ENCODE measurements at places on chromosomes 12 and 14. TPM values are rescaled to one million over a fixed set of nuclear protein-coding genes. Genes with fewer than 3 reads are reported as not detected.

DNA sequence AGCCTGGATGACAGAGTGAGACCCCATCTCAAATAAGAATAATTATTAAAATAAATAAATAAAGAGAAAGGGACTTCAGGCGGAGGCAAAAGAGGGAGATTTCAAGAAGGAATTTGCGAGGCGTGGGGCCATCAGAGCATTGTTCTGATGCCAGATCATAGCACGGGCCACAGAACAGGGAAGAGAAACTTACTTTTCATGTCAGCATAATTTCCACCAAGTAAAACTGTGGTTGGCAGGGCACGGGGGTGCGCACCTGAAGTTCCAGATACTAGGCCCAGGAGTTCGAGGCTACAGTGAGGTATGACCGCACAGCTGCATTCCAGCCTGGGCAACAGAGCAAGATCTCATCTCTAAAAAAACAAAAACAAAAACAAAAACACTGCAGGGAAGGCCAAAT lies 11.0 kb upstream of the PLBD1 start:
- no peak for DNase-seq

The SLC7A8 gene
- total RNA-seq = 199 TPM

DNA sequence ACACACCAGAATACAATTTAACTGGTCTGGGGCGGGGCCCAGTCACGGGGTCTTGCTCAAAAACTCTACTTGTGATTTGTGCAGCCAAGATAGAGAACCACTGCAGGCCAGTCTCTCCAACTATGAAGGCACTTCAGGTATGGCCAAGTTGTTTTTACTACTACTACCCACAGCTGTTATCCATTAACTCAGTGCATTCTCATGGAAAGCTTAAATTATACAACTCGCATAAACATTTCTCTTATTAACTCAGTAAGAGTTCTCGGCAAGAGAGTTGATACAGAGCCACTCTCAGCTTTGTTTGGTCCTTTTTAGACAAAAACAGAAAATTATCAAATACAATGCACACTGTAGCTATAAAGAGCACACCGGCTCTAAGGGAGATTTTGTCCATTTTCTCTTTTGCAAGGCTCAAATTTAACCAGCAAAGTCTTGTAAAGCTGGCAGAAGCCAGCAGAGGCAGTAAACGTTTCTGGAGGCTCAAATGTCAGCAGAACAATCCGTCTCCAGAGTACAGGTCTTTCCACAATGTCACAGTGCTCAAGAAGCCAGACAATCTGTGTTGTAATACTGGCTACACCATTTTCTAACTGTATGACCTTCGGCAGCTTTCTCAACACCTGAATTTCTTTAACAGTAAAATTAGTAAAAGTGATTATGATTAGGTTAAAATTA lies 85.9 kb downstream of the PTGER2 start:
- DNase-seq = no peak

The RNASE7 gene
- total RNA-seq = 0.55 TPM

The FGF6 gene
- total RNA-seq = not detected

The CCDC38 gene
- not detected for total RNA-seq

The ADAM21 gene
- not detected for total RNA-seq

DNA sequence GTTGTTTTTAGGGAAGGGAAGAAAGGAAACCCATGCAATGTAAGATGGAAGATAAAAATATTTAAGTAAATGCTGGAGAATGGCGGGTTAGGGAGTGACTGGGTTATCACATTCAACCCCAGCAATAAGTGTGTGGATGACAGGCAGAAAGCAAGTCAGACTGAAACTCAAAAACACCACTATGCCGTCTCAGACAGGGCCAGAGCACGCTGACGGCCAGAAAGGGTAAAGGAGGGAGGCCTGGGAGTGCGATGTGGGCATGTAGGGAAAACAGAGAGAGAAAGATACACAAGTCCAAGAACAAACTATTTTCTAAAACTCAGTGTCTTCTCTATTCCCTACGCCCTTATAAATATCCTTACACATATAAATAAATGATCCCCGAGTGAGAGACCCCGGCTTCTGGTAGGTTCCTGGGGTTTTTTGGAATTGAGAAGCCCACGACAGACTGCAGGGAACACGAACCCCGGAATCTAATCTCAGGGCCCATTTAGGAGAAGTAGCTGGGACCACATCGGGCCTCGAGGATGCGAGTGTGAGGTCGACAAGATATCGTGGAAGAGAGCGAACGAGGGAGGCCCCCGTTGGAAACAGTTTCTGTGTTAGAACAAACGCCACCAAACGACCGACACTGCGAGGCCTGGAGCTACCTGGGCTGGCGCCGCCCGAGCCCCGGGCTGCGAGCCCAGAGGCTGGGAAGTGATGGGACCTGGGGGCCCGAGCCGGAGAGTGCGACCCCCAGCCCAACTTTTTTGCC lies 735 bp upstream of the OTX2 start:
- DNase-seq = no peak

- no peak for DNase-seq
Measured at GRCh38 chr12:46921048-46921763, 95.4 kb upstream of the SLC38A4 start.

The ACSM4 gene
- not detected for total RNA-seq

DNA sequence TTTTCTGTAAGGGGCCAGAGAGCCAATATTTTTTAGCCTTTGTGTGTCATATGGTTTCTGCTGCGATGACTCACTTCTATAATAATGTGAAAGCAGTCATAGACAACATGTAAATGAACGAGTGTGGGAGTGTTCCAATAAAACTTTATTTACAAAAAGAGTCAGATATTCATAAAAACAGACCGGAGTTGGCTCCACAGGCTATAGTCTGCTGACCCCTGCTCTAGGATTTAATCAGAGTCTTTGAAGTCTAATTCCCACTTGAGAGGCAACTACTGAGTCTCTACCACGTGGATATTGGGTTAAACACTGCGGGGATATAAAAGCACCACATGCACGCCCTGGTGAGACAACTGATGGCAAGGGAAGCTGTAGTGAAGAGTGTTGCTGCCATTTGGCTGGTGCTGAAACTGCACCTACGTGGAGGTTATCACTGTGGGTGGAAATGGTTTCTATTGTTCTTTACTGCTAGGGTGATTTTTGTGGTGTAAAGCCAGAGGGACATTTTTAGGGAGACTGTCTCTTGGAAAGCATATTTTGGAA lies 3.6 kb upstream of the NINJ2 start:
- DNase-seq = no peak

GRCh38 chr14:69708586-69709560 lies 58.1 kb upstream of the SRSF5 start:
- no peak for DNase-seq

- DNase-seq = no peak
Measured at GRCh38 chr12:116130431-116130830, 147.1 kb downstream of the MED13L start.

The TAS2R50 gene
- total RNA-seq = not detected

- DNase-seq = no peak
Measured at GRCh38 chr14:67426161-67426560, 14.2 kb upstream of the PLEK2 start.

DNA sequence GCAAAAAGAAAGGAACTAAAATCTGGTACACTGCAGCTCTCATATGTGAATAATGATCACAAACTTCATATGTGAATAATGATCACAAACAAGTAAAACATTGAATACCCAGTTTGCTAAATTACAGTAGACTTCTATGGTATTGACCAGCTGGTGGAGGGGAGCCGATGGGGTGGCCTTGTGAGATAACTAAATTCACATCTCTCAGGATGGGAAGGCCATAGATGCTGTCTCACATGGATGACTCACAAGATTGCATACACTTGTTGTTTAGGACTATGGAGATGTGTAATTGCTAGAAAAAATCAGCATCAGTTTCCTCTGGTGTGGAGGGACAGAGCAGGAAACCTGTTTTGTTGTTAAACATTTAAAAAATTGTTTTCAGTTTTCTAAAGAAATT lies 49.2 kb downstream of the ACACB start:
- no peak for DNase-seq

The SLC24A4 gene
- total RNA-seq = 0.51 TPM

The ASCL1 gene
- not detected for total RNA-seq

DNA sequence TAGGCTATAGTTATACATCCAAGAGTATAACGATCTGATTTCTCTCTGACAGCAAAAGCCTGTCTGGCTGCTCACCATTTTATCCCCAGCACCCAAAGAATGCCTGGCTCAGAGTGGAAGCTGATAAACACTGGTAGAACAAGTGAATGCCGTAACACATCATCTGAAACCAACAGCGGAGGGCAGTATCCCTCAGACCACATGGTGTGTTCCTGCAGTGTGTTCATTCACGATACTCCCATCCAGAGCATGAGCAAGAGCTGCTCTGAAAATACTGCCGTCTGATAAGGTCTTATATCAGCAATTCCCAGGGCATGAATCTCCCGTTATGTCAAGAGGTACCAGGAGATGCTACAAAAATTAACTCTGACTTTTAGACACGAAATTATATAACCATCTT lies 95.9 kb downstream of the TTC7B start:
- no peak for DNase-seq

GRCh38 chr14:100526057-100526456 lies 61.2 kb downstream of the BEGAIN start:
- no peak for DNase-seq

DNA sequence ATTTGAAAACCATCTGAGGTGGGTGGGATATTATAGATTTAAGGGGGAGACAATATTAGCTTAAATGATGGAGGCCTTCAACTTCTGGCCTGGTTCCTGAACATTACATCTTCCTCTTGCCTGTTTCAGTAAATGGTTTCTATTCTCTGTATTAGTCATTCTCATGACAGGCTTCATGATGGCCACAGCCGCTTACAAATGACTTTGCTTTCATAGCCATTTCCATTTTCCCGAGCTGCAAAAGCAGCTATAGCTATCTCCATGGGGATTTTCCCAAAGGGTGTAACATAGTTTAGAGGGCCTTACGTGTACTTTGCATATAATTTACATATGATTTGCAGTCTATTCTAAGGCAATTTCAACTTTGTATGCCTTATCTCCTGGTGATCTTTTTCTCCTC lies 121.8 kb downstream of the NRXN3 start:
- no peak for DNase-seq

GRCh38 chr12:97300891-97301290 lies 161.7 kb upstream of the RMST start:
- no peak for DNase-seq

DNA sequence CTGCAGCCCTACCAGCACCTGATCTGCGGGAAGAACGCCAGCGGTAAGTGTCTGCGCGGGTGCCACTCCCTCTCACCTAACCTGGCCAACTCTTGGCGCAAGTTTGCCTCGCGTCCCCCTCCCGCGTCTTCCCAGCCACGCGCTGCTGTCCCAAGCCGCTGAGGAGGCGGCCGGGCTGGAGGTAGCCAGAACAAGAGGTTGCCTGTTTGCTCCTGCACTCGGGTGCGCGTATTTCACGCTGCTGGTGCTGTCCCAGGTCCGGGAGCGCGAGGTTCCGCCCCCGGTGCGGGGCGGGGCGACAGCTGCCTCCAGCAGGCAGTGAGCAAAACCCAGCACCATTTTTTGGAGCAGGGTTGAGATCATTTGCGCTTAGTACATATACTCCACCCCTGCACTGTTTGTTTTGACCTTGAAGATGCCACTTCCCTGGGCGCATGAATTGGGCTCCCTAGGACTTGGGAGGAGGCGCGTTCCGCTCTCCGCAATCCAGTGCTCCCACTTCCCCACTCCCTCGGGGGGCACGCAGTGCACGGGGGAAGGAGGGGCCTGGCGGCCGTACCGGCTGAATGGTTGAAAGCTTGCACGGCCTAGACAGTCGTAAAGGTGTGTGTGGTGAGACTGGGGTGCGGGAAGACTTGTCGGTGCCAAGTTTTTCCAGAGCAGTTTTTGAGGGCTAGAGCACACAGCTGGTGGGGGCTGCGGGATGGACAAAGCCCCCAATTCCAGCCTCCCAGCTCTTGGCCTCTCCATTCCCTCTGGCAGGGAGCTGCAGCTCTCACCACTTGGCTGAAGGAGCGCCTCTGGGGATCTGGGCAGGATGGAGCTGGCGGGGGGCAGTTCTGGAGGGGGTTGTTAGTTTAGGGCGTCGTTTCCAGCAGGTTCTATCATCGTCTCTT lies 226.9 kb upstream of the CRY1 start:
- no peak for DNase-seq

The CLEC6A gene
- total RNA-seq = not detected

The PAPLN gene
- total RNA-seq = 1.9 TPM

DNA sequence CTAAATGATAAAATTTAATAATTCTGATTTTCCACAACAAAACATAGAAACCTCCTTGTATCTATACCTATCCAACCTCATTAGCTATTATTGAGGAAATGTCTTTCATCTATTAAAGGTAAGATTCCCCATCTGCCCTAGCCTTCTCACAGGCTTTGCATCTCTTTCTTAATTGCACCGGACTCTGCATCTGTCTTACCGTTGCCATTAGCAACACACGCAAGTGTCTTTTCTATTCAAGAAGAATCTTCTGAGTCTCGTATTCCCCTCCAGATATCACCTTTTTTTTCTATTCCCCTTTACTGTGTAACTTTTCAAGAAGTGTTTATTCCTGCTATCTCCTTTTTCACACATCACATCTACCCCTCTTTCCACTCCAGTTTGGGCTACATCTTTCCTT lies 500.0 kb downstream of the NOVA1 start:
- no peak for DNase-seq

The PTCSC3 gene
- not detected for total RNA-seq

The TCL1B gene
- total RNA-seq = not detected

DNA sequence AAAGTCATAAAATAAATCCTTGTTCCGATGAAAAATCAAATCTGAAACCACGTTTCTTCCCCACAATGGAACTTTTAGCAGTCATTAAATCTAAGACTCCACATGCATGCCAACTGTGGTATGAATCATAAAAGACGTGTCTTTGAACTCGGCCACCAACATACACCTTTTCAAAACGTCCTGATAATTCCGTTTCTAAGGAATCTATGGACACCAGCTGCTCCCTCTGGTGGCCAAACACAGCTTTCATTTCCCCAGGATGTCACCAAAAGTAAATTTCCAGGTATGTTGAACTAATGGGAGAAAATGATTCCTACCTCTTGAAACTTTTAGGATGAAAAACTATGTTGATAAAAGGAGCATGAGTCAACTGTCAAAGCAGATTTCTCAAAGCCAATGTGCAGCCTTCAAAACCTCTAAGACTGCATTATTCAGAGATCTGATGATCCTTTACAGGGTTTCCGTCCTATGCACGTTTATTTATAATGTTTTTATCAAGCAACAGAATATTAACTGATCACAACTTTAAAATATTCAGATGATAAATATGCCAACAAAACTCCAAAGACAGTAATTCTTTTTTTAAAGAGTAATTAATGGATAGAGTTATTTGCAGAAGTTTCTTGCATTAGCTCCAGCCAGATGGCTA lies 96.2 kb downstream of the CIT start:
- DNase-seq = no peak

The KRT7 gene
- 4.4 TPM for total RNA-seq

GRCh38 chr12:56081393-56082347 lies 1.7 kb downstream of the ERBB3 start:
- no peak for DNase-seq

The C14orf39 gene
- 1.9 TPM for total RNA-seq

DNA sequence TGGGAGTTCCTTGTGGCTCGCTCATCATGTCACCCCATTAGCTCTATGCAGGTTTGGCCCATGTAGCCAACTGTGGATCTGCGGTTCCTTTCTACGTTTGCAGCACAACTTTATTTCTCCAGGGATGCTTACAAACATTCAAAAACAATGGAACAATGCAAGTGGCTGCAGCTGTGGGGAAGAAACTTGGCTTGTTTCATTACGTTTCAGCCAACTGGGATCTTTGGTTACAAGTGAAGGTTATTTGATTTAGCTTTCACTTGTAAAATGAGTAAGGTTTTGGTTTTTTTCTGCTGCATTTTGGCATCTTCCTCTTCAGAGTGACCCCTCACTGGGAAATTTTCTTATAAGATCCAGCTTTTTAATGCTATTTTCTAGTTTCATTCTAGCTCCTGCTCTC lies 105.9 kb downstream of the PLXNC1 start:
- DNase-seq = no peak

Data from gastrocnemius medialis (tissue), 4 donors.